KBM-7 (cell line): ENCODE measurements at places on chromosomes 4 and X.
A peak's percentile ranks its signal among the peaks of the same experiment; 100 is the strongest.

DNA sequence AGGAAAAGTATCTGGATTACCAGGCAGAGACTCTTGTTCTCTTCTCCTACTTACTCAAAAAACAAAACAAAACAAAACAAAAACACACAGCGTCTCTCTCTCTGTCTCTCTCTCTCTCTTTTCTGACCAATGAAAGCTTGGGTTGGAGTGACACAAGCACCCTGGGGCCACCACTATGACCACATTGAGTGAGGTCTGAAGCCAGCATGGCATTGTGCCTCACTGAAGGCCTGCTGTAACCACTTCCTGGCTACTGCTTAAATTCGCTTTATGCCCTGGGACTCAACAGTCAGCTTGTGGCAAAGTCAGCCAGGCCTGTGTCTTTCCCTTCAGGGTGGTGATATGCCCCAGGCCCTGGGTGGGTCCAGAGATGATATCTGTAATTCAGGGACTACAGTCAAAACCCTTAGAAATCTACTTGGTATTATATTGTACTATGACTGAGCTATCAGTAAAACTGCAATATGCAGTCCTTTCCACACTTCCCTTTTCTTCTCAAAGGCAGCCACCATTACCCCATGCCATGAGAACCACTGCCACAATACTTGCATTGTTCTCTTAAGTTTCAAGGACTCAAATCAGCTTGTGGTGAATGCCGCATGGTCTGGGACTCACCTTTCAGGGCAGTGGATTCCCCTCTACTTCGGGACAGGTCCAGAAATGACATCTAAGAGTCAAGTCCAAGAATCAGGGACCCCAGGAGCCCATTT, 606.8 kb upstream of the KLHL4 start:
- no peak for DNase-seq

DNA sequence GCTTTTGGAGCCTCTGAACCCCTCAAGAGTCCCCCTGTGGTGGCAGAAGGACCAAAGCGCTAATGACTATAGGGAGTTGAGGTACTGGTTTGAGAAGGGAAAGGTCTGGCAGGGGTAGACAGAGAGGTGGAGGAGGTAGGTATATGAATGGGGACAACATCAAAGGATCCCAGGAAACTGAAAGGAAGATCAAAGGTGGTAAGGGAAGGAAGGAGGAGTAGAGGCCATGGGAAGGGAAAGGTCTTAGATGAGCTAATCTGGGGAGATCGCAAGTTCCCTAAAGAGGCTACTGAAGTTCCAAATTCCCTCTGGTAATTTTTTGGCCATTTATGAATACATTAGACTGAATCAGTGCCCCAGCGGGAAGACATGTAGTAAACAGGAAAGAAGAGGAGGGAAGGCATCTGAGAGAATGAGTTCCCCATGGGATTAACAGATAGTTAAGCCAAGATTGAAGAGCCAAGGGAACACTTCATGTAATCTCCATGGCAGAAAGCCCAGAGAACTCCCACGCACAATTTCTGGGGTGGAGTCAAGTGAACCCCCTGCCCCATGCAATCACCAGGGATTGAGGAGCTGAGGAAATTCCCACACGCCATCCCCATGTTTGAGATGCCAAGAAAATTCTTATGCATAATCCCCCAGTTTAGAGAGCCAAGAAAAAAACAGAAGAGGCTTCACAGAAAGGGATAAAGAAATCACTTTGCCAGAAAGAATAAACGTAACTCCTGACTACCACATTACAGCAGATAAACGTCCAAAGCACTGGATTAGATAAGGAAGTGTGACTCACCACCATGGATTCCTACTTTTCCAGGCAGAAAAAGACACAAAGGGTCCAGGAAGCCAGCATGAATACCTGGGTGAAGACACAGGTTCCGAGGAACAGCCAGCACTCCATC, 25.8 kb downstream of the ZNF630 start:
- no peak for DNase-seq

DNA sequence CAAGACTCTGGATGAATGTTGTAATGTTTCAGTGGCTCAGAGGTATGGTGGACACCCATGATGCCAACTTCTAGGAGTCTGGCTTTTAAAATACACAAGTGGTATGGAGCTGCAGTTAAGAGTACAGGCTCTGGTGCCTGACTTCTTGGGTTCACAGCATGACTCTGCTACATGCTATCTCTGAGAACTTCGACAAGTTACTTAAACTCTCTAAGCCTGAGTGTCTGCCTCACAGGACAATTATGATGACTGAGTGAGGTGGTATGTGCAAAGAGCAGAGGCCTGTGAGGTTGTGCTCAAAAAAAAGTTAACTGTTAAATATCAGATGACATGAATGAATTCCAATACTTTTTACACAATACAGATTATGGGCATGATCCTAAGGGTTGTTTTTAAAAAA, 90.9 kb upstream of the SRD5A3 start:
- DNase-seq = no peak

- peak; percentile 28 for DNase-seq
These were observed 269.6 kb downstream of the GBA3 start for GRCh38 chr4:22962295-22962694.

DNA sequence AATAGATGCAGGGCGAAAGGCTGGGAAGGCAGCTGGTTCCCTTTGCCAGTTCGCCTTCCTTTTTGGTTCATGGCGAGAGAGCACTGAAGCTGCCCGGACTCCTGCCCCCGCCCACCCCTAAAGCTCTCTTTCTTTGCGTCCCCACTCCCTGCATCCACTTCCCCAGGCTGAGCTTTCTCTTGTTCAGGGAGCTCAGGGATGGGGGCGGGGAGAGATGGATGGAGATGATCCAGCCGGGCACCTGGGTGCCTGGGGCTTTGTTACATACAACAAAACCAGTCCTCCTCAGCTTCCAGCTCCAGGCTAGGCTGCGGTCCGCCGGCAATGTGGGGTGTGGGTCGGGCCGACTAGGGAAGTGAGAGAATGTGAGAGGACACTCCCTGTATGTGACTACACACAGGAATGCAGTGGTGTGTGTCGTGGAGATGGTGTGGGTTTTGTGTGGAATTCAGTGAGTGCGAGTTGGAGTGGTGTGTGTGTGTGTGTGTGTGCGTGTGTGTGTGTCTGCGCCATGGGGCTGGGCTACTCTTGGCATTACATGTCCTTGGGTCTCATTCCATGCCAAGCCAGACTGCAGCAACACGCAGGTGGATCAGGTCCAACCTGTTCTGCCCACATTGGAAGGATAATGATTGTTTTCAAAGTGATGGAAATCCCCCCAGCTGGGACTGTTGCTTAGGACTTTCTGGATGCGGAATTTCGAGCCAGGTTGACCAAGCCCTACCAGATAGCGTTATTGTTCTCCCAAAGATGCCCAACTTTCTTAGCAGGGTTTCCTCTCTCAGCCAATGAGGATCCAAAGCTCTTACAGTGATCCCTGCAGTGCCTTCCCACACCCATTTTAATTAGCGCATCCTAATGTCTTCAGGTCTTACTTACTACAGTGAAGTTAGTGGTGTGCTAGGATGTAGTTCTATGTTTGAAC, 149.4 kb upstream of the CHRDL1 start:
- DNase-seq = no peak

GRCh38 chr4:153248641-153249198, 44.5 kb downstream of the TRIM2 start:
- DNase-seq = no peak

GRCh38 chr4:19239565-19239964, 1012.1 kb upstream of the SLIT2 start:
- no peak for DNase-seq
